CD4-positive, alpha-beta T cell treated with Interleukin-21 for 1 hour (primary cell): ENCODE measurements at places on chromosomes 6 and 20.
A peak's percentile ranks its signal among the peaks of the same experiment; 100 is the strongest.

DNA sequence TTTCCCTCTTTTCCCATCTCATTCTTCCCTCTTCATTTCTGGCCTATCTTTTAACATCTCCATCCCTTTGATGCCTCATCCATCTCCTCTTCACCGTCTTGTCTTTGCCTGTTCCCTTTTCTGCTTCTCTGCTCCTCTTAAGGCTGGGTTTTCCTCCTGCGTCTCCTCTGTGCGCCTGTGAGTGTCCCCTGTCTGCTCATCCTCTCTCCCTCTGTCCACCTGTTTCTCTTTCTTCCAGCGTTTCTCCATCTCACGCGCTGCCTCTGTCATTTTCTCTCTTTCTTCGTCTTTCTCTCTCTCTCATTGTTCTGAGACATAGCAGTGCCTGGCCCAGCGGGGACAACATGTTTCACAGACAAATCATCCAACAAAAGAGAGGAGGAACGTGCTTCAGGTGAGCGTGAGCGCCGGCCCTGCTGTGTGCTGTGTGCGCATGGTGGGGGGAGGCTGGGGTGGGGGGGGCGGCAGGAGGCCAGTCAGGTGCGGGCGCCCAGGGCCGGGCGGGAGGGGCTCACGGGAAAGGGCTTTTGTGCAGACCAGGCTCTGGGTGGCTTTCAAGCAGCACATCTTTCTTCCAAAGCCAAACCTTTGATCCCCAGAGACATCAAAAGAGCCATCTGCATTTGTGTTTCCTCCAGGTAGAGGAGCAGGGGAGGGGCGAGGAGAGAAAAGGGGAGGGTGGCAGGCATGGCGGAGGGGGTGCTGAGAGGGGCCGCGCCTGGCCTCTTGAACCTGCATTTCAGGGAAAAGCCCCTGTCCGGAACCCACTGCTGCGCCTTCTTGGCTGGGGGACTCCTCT is 121.3 kb downstream of the VEGFA start:
- DNase-seq: no peak

GRCh38 chr6:5425267-5425666 is 164.0 kb downstream of the FARS2 start:
- DNase-seq: no peak

GRCh38 chr20:60482221-60483008 is 524.2 kb downstream of the CDH26 start:
- no peak for DNase-seq

GRCh38 chr20:48949304-48950170 is 28.0 kb downstream of the ARFGEF2 start:
- no peak for DNase-seq

GRCh38 chr20:48456366-48457192 is 371.2 kb downstream of the PREX1 start:
- no peak for DNase-seq

DNA sequence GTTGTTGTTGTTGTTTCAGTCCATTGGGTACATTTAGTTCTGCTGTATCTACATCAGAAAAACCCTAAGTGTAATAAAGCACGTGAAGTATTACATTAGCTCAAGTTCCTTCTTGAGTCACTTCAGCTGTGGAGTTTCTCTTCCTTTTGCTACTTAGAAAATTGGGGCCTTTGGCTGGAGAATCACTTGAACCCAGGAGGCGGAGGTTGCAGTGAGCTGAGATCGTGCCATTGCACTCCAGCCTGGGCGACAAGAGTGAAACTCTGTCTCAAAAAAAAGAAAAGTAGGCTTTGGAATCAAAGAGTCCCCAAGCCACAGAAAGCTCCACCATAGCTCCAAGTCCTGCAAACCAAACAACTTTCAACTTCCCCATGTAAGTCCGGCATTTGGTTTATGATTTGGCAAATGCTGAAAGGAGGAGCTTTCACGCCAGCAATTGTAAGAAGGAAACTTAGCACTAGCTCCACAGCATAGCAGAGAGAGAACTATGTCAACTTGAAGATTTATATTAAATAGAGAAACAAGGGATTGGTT is 56.5 kb upstream of the RNF144B start:
- peak; percentile 5 for DNase-seq

DNA sequence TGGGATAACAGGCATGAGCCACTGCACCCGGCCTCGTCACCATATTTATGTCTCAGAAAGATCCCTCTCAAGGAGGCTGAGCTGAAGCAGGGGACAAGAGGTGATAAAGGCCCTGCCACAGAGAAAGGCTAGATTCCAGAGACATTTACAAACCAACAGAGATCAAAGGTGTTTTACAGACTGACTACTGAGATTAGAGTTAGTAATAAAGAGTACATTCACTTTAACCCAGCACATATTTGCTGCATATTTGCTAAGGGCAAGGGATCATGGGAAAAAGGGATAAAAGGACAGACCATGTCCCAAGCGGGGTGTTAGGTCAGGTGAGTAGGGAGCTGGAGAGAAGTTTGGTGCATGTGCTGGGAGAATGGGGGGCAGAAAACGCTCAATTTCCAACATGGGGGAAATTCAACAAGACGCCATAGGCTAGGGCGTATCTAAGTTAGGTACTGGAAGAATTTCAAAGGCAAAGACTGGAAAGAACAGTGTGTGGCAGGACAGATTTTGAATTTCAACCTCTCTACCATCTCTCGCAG is 43.8 kb upstream of the SEC63 start:
- no peak for DNase-seq

- no peak for DNase-seq
Measured at GRCh38 chr6:132400883-132401617, at the start of gene MOXD1. MOXD1 (minus strand) TSS chr6:132401475; CDS start chr6:132401426, 49 bp downstream.

DNA sequence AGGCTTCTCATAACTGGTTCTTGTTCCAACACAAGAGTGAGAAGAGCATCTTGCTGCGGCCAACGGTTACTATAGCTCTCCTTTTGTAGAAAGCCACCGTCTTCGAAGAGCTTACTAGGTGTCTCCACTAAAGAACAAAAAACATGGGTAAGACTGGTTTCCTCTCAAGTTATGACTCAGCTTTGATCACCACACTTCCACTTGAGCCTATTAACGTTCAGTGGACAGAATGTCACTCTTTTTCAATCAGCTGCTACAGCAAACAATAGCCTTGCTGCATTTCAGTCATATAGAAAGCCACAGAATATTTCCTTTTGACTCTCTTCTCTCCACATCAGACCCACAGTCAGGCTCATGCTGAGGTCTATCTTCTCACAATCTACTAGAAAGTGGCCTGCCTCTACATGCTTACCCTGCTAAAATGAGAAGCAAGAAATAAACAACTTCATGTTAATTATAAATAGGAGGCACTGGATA is 243.5 kb upstream of the PREP start:
- peak; percentile 71 for DNase-seq

DNA sequence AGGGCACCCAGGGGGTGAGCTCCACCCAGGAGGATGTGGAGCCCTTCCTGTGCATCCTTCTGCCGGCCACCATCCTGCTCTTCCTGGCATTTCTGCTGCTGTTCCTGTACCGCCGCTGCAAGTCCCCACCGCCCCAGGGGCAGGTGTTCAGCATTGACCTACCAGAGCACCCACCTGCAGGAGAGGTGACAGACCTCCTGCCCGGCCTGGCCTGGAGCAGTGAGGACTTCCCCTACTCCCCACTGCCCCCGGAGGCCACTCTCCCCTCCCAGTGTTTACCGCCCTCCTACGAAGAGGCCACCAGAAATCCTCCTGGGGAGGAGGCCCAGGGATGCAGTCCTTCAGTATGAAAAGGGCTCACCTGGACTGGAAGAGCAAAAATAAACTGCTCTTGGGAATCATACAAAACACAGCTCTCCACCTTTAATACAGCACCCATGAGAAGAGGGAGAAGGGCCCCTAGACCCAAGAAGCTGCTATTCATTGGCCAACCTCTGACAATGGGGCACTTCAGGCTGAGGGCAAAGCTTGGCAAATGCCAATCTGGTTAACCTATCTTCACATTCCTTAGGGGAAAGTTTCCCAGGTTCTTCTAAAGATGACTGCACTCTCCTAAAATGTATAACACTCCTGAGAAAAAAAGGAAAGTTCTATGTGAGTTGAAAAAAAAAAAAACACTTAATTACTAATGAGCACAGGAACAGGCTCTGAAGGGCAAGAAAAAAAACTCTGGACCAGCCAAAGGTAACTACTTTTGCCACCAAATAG is 5.0 kb downstream of the SMIM28 start:
- no peak for DNase-seq

DNA sequence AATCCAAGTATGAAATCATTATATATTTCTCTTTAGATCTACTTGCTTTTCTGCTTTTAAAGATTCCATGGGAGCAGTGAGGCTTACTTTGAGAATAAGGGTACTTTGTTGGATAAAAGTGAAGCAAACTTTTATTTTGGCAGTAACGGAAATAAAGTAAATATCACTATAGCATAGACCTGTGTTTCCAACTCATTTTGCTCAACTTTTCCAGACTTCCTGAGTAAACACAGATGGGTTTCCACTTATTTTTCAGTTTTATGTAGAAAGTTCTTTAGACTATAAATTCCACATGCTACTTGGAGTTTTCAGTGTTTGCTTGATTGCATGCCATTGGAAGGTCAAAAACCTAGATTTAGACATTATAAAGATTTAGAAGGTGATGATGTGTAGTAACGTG is 6.2 kb downstream of the STX16 start:
- no peak for DNase-seq

- DNase-seq: no peak
Measured at GRCh38 chr6:138245751-138246150, 27.5 kb upstream of the PBOV1 start.

DNA sequence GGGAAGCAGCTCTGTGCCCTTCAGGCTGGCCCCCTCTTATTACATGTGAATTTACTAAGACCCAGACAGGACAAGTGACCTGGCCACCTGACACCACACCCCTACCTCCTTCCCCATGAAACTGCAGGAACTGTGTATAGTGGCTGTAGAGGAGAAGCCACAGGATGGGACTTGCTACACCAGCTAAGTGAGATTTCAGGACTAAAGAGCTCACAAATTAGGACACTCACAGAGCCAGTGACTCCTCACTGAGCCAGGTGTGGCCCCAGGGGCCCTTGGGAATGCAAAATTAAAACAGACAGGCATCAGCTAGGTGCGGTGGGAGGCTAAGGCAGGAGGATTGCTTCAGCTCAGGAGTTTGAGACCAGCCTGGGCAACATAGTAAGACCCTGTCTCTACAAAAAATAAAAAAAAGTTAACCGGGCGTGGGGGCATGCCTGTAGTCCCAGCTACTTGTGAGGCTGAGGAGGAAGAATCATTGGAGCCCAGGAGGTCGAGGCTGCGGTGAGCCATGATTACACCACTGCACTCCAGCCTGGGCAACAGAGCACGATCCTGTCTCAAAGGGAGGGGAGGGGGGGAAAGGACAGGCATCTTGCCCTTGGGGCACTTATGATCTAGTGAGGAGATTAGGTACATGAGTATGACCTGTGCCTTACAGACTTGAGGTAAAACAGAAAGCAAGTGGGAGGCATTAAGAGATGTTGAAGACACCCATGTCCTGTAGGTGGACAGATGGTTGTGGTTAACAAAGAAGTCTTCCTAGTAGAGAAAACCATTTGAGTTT is 23.2 kb upstream of the SRF start:
- no peak for DNase-seq

DNA sequence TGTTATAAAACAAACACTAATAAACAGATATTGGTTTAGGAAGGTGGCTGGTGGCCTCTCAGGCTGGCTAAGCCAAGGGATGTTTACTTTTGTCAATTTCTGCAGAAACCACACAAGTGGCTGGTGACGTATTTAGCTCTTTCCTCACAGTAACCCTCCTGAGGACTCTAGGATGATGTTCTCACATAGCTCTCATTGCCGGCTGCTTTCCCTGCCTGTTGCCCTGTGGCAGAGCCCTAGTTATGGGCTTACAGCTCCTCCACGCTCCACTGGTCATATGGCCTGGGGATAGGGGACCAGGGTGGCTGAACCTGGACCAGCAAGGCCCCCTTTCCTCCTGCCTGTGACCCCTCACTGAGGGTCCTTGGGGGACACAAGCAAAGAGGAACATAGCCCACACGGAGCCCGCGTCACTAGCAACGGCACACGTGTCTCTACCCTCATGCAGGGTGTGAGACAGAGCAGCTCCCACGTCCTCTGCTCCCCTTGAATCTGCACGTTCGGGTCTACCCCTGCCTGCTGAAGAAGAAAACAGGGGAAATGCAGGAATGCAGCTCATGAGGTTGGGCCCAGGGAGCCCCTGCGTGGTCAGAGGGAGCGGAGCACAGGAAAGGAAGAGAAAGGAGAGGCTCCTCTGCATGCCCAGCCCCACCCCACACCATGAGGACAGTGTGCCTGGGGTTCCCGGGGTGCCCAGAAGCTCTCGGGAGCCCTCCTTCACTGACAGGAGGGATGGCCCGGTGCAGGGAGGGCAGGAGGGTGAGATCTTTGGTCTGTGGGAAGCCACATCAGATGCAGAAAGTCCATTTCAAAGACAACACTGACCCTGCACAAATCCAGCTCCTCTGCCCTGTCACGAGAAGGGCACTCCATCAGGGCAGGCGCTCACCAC is 13.9 kb downstream of the RAMACL start:
- DNase-seq: no peak

DNA sequence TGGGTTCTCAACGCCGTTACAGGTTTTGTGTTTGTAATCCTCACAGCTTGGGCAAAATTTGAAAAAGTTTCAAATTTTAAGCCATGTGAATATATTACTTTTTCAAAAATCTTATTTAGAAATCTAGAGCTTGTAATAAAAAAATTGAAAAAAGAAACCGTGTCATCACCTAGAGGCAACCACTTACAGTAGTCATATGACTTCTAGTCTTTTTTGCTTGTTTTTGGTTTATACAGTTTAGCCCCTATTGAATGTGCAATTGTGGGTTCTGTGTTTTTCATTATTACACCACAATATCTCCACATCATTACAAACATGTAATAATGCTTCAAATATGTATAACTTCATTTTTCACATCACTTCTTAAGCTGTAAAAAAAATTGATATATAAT is 888 bp downstream of the DYNLRB1 start:
- no peak for DNase-seq

GRCh38 chr6:110232450-110232849 is 52.2 kb downstream of the CDC40 start:
- DNase-seq: no peak

DNA sequence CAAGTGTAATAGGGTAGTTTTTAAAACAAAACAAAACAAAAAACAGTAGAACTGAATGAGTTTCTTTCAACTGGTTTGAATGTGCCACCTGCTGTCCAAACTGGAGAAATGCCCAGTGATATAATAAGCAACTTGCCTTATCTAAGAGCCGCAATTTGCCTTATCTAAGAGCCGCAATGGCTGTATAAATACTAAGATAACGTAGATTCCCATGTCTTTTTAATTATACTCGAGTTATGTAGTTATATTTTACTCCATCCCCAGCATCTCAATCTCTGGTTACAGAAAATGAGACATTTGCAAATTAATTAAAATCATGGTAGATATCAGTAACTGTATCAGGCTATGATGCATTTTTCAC is 67.2 kb downstream of the RPP40 start:
- peak; percentile 29 for DNase-seq
